ENCODE measurements at places on chromosomes 4 and X.

GRCh38 chr4:47829438-47829837, 8.4 kb downstream of the CORIN start:
- no peak for DNase-seq

- no peak for DNase-seq
Measured at GRCh38 chrX:137545711-137546651, 19.9 kb upstream of the ZIC3 start.

DNA sequence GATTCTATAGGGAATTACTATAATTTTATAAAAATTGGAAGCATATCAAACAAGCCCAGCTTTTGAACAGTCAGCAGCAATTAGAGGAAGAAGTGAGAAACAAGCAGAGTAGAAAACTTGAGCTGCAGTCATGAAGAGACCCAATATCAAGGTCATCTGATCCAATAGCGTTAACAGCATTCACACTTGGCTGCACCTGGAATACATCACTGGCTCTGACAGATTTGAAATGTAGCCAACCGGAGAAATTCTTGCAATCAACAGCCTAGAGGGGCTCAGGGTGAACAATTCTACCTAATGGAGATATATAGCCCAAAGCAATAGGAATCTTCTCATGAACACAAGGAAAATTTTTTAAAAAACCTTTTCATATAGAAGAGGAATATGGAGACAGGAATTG, 13.6 kb downstream of the DDX53 start:
- no peak for DNase-seq

DNA sequence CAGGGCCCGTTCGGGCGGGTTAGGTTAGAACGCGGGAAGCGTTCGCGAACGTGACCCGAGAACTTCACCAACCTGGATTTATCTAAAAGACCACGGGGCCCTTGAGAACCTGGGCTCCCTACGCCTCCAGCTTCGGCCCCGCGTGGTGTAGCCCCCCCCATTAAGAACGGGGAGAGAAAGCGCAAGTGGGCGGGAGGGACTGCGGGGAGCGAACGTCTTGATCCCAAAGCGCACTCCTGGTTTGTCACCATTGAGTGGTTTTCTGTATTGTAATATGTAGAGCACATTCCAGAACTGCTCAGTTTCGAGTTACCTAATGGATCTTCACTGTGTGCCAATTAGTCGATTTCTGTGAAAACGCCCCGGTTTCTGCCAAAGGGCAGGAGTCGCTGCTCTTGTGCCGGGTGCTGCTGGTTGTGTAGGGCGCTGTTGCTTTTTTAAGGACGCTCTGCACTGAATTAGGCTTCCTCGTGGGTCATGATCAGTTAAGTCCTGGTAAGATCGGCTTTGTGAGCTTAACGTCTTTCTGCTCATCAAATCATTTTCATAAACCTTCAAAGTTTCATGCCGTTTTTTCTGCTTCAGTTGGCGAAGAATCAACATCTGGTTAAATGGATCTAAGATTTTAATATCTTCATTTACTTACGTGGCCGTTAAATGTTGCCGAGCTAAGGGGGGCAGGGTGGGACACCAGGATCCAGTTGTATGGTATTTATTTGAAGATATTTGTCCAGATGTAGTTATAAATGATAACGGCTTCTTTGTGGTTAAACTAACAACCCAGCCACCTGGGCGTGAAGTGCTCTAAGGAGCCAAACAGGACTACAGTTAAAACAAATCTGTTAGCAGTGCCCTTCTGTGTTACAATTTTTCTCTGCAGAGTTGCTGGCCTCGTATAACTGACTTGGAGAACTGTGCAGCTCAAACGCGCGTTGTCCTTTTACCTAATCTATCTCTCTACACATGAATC, 809 bp downstream of the MND1 start:
- no peak for DNase-seq

DNA sequence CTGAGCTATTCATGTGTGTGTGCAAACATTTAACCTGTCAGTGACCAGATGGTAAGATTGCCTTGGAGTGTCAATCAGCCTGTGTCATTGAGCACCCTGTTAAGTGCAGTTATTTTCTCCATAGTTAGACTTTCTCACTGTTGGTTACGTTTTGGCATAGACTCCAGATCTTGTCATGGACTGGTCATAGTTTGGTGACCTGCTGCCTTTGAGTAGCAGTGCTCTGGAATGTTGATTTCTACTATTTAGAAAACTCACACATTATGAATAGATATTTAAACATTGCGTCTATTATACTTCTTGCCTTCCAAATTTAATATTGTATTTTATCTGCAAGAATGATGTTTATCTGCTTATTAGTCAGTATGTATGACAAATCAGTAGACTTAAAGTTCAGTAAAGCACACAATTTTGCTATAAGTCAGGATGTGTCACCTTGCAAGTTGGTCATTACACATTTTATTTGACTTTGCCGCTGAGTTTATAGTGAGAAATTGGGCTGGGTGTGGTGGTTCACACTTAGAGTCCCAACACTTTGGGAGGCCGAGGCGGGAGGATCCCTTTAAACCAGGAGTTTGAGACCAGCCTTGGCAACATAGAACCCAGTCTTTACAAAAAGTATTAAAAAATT, 42.4 kb downstream of the KIAA0232 start:
- DNase-seq = no peak

GRCh38 chrX:15882704-15883539, 28.3 kb upstream of the AP1S2 start:
- no peak for DNase-seq

DNA sequence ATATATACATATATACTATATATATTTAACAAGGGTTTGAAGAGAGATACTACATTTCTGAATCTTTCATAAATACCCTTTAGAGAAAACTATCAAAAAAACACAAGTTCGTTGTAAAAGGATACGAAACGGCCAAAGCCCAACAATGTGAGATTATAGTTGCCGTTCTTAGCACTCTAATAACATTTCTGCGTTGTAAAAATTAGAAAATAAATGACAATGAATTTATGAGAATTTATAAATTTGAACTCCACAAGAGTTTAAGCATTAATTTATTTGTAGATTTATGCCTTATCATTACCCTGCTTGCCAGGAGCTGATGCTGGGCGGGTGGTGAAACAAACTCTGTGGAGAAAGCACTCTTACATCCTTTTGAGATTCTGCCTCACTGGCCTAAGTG, 1.1 kb downstream of the WDR17 start:
- DNase-seq = no peak

DNA sequence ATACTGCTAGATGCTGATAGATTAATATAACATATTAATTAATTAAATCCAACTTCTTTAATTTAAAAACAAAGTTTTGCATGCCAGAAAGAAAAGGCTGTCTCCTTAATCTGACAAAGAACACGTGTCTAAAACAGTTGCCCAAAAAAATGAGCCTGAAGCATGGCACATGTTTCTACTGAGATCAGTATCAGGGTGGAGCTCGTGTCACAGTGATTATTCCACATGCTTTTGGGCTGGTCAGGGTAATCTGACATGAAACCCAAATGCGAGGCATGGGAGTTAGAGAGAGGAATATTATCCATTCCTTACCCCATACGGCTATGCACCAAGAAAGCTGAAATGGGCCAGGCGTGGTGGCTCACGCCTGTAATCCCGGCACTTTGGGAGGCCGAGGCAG, 79.4 kb upstream of the ADRA2C start:
- DNase-seq = no peak

- no peak for DNase-seq
Measured at GRCh38 chr4:159736411-159736810, 633.5 kb downstream of the RAPGEF2 start.

DNA sequence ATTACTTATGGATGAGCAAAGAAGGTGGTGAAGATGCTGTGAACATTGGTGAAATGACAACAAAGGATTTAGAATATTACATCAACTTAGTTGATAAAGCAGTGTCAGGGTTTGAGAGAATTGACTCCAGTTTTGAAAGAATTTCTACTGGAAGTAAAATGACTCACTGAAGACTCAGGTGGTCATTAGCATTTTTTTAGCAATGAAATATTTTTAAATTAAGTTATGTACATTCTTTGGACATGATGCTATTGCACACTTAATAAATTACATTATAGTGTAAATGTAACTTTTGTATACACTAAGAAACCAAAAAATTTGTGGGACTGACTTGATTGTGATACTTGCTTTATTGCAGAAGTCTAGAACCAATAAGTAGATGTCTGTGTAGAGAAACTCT, 56.9 kb downstream of the USO1 start:
- no peak for DNase-seq

- no peak for DNase-seq
Measured at GRCh38 chr4:24476282-24476681, 108.1 kb downstream of the DHX15 start.

- no peak for DNase-seq
Measured at GRCh38 chr4:116132946-116133345, 952.4 kb downstream of the TRAM1L1 start.

GRCh38 chrX:38563030-38563429, 1.7 kb downstream of the TSPAN7 start:
- no peak for DNase-seq

DNA sequence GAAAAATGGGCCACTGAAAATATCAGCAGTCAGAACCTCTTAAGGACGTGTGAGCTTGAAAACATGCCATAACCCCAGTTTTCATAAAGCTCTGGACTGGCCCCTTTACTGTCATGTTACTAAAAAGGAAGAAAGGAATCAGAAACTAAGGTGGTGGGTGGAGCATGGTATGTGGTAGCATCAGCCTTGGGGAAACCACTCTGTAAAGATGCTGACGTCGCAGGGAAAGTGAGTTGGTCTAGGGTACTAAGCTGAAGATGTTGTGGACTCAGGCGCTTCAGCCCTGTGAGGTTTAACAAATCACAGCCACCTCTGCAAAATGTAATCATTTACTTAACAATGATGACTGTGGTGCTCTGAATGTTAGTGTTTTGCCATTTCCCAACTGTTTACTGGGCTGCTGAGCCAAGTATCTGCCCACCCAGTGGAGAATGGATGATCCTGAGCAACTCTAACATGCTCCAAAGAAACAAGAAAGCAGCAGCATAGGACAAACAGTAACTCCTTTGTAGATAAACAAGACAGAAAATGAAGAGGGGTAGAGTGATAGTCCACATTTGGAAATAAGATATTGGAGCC, 33.4 kb downstream of the C4orf54 start:
- no peak for DNase-seq

- no peak for DNase-seq
Measured at GRCh38 chr4:172104539-172104938, 291.3 kb downstream of the GALNTL6 start.

DNA sequence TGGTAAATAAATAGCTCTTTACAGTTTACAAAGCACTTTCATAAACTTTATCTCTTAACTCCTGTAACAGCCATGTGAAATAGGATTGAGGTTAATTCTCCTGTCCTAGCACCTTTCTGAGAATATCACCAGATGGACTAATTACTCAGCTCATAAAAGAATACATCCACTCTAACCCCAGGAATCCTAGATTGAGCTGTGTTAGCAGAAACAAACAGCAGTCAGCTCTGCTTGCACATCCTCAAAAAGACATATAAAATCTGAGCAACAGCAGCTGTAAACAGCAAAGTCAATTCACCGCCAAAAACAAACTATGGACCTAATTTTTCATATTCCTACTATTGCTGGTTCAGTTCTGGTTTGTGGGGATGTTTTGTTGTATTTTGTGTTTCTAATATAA, 182.8 kb downstream of the QDPR start:
- DNase-seq = no peak

DNA sequence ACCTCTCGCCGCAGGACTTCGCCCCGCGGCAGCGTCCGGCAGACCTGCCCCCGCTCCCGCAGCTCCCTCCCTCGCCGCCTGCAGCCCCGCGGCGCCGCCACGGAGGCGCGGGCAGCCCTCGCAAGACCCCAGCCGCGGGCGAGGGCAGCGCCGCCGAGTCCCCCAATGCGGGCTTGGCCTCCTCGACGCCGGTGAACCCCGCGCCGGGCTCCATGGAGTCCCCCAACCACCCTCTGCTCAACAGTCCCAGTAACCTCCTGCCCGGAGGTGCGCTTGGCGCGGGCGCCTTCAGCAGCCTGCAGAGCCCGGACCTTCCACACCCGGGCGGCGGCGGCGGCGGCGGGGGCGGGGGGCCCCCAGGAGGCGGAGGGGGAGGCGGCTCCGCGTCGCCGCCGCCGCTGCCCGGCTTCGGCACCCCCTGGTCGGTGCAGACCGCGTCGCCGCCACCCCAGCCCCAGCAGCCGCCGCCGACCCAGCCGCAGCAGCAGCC, 1.2 kb downstream of the CPEB2 start:
- DNase-seq = no peak

- DNase-seq = no peak
Measured at GRCh38 chrX:9069573-9069972, 35.6 kb upstream of the FAM9B start.

DNA sequence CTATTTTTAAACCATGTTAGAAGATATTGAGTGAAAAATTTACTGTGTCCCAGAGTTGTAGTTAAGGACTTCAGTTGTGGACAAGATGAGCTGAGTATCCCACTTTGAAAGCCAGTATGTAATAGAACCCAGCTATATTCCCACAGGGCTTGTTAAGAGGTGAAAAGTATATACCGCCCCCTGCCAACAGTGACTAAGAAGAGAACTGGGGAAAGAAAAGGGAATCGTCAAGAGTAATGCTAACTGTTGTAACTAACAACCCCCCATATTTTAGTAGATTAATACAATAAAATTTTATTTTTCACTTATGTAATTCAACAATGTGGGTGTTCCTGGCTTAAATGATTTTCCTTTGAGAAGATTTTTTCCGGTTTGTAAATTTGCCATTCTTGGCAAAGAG, 250.4 kb upstream of the GIMD1 start:
- no peak for DNase-seq

DNA sequence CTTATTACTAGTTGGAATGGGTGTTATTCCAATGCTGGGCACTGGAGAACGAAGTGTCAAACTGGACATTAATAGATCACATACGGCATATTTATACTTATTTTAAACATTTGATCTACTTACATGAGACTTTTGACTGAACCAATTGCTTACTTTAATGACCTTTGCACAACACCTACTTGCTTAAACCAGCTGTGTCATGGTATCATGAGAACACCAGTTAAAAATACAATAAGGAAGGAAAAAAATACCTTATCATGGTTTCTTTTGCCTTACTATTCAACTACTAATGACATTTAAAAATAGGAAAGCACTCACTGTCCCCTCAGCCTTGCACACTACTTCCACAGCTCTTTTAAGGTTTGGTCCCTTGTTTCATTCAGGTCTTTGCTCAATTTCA, 146.9 kb downstream of the FAM13A start:
- no peak for DNase-seq

- DNase-seq = no peak
Measured at GRCh38 chr4:120491481-120491880, 424.8 kb upstream of the MAD2L1 start.

GRCh38 chrX:152869972-152870371, 27.9 kb upstream of the ZNF185 start:
- DNase-seq = no peak

GRCh38 chr4:47771020-47771419, 66.8 kb downstream of the CORIN start:
- DNase-seq = no peak

GRCh38 chr4:7432531-7433375, 2.0 kb downstream of the PSAPL1 start:
- no peak for DNase-seq

- DNase-seq = no peak
Measured at GRCh38 chr4:149794352-149794751, 21.3 kb downstream of the IQCM start.

GRCh38 chr4:119172223-119172622, 36.6 kb downstream of the MYOZ2 start:
- DNase-seq = no peak

- DNase-seq = no peak
Measured at GRCh38 chr4:94758141-94758699, 465 bp downstream of the BMPR1B start.

GRCh38 chr4:80305466-80305865, 30.1 kb upstream of the CFAP299 start:
- DNase-seq = no peak
